ENCODE measurements at places on chromosomes 16 and 17.

GRCh38 chr16:89009343-89010209, 32.6 kb upstream of the CBFA2T3 start:
- no peak for DNase-seq

GRCh38 chr17:8275421-8276290, 12.8 kb upstream of the RANGRF start:
- DNase-seq, result no peak

DNA sequence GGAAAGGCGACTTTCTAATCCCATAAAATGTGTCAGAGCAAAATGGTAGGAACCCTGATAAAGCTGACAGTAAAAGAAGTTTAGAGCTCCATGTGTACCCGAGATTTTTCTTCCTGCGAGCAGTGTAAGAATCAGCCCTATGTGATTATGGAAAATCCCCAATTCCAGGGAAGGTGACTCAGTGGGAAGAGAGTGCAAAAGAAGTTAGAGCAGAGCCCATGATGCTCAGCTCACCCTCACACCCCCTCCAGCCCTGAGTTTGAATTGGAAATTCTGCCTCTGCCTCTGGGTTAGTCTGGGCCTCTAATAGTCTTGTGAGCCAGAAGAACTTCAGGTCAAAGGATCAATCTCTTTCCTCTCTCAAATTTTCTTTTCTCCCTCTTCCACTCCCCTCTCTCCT, 12.5 kb downstream of the C17orf78 start:
- DNase-seq, result no peak

GRCh38 chr17:4331614-4332013, 34.9 kb downstream of the UBE2G1 start:
- DNase-seq, result no peak

GRCh38 chr17:61323003-61323908, 76.4 kb upstream of the TBX2 start:
- DNase-seq, result no peak

GRCh38 chr16:68219725-68220351, 16.1 kb downstream of the ESRP2 start:
- DNase-seq, result no peak

- no peak for DNase-seq
Measured at GRCh38 chr17:7016418-7016817, 4.0 kb downstream of the RNASEK start.

- no peak for DNase-seq
Measured at GRCh38 chr17:30942308-30943079, 20.7 kb downstream of the ADAP2 start.

Data from sciatic nerve (tissue), 2 donors.